ENCODE measurements at places on chromosomes 11 and 22.

DNA sequence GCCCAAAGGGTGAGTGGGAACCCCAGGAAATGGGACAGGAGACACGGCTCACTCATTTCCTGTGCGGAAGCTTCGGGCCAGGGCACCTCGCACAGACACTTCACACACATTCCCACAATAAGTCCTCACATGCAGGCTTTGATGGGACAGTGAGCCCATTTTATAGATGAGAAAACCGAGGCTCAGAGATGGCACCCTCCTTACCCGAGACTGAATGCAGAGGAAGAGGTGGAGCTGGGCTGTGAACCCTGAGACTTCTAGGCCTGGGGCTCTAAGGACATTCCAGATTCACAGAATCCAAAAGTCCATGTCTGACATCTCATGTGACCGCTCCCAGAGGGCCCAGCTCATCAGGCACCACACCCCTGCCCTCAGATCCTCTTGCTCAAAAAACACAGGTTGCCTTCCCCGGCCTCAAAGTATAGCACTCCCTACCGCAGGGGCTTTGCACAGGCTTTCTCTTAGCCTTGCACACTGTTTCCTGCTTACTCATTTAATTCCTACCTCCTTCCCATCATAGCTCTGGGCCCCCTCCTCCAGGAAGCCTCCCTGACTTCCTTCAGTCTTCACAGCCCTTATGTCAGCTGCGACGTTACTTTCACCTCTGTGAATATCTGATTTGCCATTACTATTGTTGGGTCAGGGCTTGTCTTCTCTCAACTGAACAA, 57.1 kb upstream of the TCF20 start:
- no peak for DNase-seq

- no peak for DNase-seq
These were observed 14.9 kb downstream of the DAGLA start for GRCh38 chr11:61694946-61695706.

DNA sequence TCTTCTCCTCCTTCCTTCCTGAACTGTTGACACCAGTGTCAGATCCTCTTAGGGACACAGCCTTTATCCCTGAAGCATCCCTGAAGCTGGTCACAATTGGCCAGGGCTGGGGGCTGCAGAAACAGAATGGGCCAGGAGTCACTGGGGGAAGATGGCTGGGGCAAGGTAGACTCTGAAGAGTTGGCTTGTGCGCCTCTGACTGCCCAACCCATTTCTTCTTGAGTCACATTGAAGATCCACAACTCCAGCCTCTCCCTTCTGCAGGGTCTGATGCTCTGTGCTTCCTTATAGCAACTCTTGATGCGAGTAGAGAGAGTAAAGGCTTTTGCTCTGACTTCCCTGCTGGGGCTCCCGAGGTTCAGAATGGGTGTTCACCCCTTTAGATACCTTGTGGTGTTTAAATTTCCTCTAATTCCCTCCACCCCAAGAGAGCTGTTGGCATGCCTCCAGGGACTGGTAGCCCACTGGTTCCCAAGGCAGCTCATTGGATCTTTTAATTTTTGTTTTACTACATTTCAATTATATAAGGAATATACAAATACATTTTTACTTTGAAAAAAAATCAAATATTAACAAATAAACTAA, 13.4 kb downstream of the PRDM11 start:
- no peak for DNase-seq

DNA sequence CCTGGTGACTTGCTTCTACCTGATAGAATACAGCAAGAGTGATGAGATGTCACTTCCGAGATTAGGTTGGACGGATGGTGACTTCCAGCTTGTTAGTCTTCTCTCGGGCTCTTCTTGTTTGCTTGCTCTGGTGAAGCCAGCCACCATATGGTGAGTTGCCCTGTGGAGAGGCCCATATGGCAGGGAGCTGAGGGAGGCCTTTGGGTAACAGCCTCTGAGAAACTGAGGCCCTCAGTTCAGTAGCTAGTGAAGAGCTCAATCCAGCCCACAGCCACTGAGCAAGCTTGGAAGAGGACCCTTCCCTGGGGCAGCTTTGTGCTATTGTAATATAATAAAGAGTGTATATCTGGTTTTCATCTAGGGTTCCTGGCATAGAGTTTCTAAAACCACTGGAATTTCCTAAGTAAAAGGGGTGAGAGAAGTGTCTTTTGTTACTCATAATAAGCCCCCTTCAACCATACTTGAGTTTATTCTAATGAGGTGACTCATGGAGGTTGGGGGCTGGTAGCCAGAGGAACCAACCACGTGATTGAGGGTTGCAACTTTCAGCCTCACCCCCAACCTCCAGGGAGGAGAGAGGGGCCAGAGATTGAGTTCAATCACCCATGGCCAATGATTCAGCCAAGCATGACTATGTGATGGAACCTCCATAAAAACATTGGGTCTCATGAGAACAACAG, 8.0 kb upstream of the TPCN2 start:
- no peak for DNase-seq

- no peak for DNase-seq
These were observed 5.0 kb downstream of the TUB start for GRCh38 chr11:8086001-8086479.

DNA sequence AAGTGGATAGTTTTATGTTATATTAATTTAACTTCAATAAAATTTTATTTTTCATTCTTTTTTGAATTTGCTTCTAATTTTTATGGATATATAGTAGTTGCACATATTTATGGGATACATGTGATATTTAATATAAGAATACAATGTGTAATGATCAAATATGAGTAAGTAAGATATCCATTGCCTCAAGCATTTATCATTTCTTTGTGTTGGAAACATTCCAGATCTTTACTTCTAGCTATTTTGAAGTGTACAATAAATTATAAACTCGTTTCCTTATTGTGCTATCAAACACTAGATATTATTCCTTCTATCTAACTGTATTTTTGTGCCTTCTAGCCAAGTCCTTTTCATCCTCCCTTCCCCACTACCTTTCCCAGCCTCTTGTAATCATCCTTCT, 17.0 kb downstream of the EXPH5 start:
- no peak for DNase-seq

- DNase-seq: no peak
These were observed 1423.9 kb downstream of the BRD1 start for GRCh38 chr22:48403521-48404403.

GRCh38 chr22:22902247-22903001, 14.8 kb downstream of the IGLL5 start:
- DNase-seq: no peak

GRCh38 chr11:80673566-80673965, 1232.7 kb upstream of the TENM4 start:
- no peak for DNase-seq

GRCh38 chr11:57301711-57302423, 22.9 kb downstream of the TNKS1BP1 start:
- DNase-seq: no peak

- DNase-seq: no peak
These were observed 622.5 kb downstream of the TBC1D22A start for GRCh38 chr22:47384977-47385376.

GRCh38 chr11:23723861-23724260, 773.0 kb upstream of the LUZP2 start:
- DNase-seq: no peak

- no peak for DNase-seq
These were observed 204.9 kb downstream of the CEP164 start for GRCh38 chr11:117532568-117532967.

DNA sequence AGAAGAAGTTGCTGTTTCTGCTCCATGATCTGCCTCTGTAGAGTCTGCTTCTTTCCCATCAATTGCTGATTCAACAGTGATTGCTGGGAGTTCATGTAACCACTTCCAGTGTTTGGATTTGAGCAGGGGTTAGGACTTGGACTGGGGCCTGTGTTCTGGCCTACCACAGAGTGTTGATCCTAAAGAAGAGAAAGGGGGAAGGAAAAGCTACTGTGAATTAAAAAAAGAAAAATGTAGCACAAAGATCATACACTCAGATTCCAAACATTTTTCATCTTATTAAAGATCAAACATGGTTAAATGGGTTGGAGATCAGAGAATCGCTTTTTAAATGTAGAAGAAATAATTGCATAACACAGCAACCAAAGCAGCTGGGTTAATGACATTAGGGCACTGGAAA, 67.6 kb upstream of the MTMR2 start:
- no peak for DNase-seq

DNA sequence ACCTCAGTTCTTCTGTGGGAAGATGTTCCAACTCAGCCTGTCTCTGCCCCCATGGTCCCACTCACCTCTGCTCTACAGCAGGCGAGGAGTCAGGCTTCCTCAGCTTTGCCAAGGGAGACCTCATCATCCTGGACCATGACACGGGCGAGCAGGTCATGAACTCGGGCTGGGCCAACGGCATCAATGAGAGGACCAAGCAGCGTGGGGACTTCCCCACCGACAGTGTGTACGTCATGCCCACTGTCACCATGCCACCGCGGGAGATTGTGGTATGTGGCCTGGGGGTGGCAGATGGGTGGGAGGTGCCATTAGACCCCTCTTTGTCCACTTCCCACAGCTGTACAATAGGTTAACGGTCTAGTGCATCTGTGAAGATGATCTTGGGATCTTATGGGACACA, 73.3 kb downstream of the MYO7A start:
- DNase-seq: no peak

DNA sequence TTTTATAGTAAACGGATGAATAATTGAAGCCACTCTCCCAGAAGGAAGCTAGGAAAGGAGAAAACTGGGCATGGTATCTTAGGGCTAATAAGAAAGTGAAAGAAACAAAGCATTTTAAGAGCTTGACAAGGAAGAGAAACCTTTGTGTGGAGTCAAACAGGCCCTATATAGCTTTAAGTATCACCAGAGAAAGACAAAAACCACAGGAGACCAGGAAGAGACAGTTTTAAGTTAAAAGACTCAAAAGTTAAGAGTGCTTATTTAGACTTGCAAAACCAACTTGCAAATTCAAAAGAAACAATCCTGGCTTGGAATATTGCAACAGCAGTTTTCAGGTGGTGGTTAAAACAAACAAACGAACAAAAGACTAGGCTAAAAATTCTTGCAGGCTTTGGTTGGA, 3.4 kb downstream of the PAK1 start:
- DNase-seq: no peak

GRCh38 chr22:44603767-44604166, 98.2 kb upstream of the PRR5 start:
- DNase-seq: no peak

GRCh38 chr11:69386594-69387408, 92.8 kb downstream of the MYEOV start:
- DNase-seq: no peak

DNA sequence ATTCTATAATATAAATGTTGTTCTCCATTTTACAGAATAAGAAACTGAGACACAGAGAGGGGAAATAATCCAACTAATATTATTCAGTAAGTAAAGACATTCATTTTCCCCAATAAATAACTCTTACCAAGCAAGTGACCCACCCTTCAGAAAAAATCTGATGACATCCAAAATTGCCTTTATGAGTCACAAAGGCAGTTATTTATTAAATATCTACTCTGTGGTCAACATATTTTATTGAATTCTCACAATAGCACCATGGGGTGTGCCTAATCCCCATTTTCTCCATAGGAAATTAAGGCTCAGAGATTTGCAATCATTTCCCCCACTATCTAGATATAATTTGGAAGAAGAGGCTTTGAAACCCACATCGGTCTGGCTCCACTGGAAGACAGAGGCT, 161.5 kb upstream of the ISX start:
- DNase-seq: no peak

DNA sequence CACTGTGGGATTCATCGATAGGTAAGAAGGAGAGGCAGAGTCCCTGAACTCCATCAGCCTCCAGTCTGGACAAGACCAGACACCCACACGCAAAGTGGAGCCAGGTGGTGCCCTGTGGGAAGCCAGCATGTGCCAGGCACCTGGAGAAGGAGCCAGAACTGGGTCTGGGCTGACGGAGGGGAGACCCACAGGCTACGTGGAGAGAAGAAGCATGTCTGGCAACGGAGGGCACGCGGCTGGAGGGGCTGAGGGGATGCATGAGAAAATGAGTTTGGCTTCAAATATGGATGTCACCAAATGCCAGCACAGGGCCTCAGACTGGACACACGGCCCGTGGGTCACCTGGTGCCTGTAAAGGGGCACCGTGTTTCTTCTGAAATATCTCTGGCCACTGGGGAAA, 55.7 kb downstream of the LINC01488 start:
- no peak for DNase-seq

DNA sequence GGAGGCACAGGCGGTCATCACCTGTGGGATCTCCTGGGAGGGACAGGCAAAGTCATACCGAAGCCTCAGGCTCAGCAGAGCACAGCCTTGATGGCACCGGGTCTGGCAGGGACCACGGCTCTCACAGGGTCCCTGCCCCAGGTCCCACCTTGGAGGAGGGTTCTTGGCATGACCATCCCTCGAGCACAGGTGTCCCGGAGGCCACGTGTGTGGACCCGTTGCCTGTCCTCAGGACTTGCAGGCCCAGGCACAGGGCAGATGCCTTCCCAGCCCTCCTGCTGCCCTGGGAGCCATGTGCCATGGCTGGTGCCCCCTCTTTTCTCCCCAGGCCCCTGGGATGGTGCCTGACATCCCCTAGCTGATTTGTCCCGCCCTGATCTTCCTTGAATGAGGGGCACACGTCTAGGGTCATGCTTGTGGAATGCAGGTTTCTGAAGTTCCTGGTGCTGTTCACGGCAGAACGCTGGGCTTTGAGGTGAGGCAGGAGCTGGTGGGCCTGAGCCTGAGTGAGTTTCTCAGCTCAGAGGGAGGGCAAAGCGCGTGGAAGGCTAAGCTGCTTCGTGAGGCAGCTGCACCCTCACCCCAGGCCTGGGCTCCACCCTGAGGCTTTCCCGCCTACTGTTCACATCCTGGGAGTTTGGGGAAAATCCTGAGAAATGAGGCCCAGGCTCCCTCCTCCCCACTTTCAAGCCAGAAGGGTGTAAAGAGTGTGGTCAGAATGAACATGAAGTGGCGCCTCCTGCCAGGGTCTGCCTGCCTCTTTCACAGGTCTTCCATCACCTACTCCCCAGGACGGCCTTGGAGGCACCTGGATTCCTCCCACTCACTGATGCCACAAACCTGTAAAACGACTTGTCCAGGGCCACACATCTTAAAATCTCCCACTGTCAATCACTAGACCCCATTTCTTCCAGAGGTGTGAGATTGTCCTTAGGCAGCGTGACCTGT, 325.8 kb upstream of the B3GAT1 start:
- no peak for DNase-seq

- no peak for DNase-seq
These were observed 28.1 kb upstream of the CHORDC1 start for GRCh38 chr11:90250970-90251369.

GRCh38 chr22:44698531-44699421, 3.2 kb upstream of the PRR5 start:
- no peak for DNase-seq

DNA sequence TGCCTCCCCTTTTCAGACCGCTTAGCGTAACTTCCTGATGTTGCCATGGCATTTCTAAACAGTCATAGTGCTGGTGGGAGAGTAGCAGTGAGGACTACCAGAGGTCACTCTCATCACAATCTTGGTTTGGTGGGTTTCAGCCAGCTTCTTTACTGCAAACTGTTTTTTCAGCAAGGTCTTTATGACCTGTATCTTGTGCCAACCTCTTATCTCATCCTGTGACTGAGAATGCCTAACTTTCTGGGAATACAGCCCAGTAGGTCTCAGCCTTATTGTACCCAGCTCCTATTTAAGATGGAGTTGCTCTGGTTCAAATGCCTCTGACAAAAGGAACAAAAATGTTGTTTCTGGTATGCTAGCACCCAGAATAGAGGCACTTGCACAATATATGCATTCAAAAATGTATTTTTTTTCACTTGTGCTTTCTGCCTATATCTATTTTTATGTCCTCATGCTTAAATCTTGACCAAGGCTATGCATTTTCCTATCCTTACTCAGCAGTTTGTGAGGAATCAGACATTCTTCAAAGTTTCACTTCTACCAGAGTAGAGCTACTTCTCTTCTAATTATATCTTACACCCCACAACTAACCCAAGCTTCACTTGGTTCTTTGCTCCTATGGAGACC, 16.1 kb upstream of the OR51M1 start:
- DNase-seq: no peak
